ENCODE measurements at places on chromosomes 12 and 14.

DNA sequence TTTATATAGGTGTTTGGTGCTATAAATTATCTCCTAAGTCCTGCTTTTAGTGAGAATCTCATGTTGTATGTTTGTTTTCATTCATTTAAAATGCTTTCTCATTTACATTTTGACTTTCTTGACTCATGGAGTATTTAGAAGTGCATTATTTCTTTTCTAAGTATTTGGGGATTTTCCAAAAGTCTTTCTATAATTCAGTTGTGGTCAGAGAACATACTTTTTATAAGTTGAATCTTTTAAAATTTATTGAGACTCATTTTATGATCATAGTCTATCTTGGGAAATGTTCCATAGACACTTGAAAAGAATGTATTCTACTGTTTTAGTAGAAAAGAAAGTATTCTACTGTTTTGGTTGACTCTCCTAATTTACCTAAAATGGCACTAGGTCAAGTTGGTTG lies 168.2 kb downstream of the AKAP6 start:
- H3K36me3 ChIP-seq = no peaks in the 10 kb centered on the region
- no peaks in the 10 kb centered on the region for H3K27me3 ChIP-seq
- no peaks in the 10 kb centered on the region for H3K4me1 ChIP-seq
- no peak overlapping the region for H3K4me3 ChIP-seq

DNA sequence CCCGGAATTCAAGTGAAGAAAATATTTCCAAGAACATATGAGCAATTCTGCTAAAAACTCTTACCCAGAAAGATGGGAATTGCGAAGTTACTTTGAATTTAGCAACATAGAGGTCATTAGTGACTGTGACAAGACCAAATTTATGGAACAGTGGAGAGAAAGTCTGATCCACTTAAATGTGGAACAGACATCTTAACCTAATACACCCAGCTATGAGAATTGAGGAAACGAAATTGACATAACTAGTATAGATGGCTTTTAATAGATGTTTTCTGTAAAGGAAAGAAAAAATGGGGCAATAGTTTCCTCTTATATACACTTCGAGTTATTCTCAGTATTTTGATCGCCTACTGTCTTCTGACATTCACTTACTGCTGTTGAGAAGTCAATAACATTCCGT lies 4.6 kb downstream of the OVCH1 start:
- no peak for DNase-seq
- no peaks in the 10 kb centered on the region for H3K4me1 ChIP-seq
- no peak overlapping the region for H3K27ac ChIP-seq
- peaks cover 4% of the 10 kb centered on the region for H3K27me3 ChIP-seq
- no peak overlapping the region for H3K4me3 ChIP-seq

DNA sequence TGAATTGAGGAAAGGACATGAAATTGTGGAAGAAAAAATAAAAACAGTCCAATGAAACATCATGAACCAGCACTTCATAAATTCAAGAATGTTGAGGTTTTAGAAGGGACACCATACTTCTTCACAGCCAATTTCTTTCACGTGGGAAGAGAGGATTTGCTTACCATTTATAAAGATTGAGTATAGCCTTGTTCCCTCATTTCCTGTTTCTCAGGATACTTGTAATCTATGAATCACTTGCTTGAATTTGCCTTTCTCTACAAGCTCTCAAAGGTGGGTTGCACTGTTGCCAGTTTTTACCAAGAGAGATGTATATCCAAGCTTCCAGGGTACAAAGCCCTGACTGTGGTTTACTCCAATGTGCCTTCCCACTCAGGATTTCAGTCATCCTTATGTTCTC lies 116.1 kb downstream of the DUSP6 start:
- H3K27me3 ChIP-seq = no peaks in the 10 kb centered on the region
- peak overlapping the region; percentile 13 for H3K27ac ChIP-seq
- no peak for DNase-seq
- no peak overlapping the region for H3K4me3 ChIP-seq
- peaks cover 69% of the 10 kb centered on the region for H3K4me1 ChIP-seq

DNA sequence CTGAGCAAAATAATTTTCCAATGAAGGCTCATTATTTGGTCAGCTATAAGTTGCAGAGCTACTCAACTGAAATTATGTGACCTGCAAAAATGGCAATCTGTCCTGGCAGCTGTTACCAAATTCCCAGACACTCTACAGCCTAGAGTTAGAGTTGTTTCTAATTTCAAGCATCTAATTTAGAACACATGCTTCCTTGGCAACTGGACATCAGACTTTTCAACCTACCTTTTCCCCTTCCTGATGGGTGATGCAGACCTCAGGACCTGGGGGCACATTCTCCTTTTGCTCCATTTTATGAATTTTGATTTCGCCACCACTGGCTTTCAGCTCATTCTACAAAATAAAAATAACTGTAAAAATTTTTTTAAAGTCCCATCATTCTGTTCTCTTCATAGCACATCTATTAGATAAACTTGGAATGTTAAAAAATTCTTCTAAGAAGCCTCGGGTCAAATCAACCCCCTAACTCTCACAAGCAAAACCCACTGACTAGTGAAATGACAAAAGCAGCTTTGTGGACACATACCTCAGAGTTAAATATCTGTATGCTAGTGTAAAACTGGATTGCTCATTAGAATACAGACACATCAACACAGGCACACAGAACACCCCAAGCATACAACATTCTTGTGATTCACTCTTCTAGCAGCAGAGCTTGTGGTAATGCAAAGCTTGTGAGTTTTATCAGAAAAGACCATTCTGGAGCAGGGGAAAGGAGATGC lies 33.5 kb upstream of the CERS5 start:
- H3K27me3 ChIP-seq = no peaks in the 10 kb centered on the region
- no peak overlapping the region for H3K27ac ChIP-seq
- no peak overlapping the region for H3K4me3 ChIP-seq
- peaks cover 59% of the 10 kb centered on the region for H3K36me3 ChIP-seq
- peaks cover 2% of the 10 kb centered on the region for H3K4me1 ChIP-seq
- no peak for DNase-seq

GRCh38 chr12:91179966-91180561 lies 2.6 kb downstream of the DCN start:
- H3K27ac ChIP-seq = no peak overlapping the region
- DNase-seq = no peak
- no peaks in the 10 kb centered on the region for H3K27me3 ChIP-seq
- no peaks in the 10 kb centered on the region for H3K36me3 ChIP-seq
- H3K4me1 ChIP-seq = no peaks in the 10 kb centered on the region

DNA sequence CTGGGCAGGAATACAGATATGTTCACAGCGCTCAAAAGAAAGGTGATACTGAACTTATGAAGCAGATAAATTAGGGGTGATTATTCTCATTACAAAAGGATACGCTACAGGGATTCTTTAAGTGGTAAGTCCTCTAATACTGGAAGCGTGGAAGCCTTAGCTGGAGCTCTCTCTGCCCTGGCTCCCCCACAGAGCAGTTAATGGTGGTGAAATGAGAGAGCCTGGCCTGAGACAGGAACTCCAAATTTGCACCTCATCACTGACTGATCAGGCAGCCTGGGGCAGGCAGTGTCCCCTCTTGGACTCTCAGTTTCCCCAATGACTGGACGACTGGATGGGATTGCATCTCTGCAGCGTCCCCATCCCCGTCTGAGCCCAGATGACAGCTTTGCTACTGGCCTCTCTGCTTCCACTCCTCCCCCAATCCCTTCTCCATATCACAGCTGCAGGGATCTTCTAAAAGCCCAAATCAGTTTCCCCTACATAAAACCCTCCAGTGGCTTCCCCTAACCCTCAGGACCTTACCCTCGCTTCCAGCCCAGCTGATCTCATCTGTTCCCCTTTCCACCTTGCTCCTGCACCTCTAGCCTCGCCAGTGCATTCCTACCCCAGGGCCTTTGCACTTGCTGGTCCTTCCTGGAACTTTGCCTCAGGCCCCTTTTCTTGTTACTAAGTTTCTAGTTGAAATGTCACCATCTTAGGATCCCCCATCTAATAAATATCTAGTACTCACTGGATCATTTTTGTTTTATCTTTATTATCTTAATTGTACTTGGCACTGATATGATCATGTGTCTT lies 171.7 kb upstream of the LHX5 start:
- no peak for DNase-seq
- H3K4me3 ChIP-seq = no peak overlapping the region
- peaks cover 34% of the 10 kb centered on the region for H3K27me3 ChIP-seq
- H3K4me1 ChIP-seq = no peaks in the 10 kb centered on the region
- H3K27ac ChIP-seq = no peak overlapping the region

GRCh38 chr12:6604259-6605029 lies 2.7 kb downstream of the CHD4 start:
- no peaks in the 10 kb centered on the region for H3K27me3 ChIP-seq
- peak; percentile 28 for DNase-seq
- peak overlapping the region; percentile 95 for H3K4me3 ChIP-seq
- peaks cover 38% of the 10 kb centered on the region for H3K4me1 ChIP-seq
- peaks cover 62% of the 10 kb centered on the region for H3K36me3 ChIP-seq

All from activated CD4-positive, alpha-beta memory T cell treated with anti-CD3 and anti-CD28 coated beads for 36 hours (primary cell).